NCI-H2081 treated with DMSO at 0.1 percent for 48 hours (cell line): ENCODE measurements at places on chromosomes 3 and 15.

- no peak for DNase-seq
Measured at GRCh38 chr15:63296195-63296594, 18.8 kb downstream of the APH1B start.

DNA sequence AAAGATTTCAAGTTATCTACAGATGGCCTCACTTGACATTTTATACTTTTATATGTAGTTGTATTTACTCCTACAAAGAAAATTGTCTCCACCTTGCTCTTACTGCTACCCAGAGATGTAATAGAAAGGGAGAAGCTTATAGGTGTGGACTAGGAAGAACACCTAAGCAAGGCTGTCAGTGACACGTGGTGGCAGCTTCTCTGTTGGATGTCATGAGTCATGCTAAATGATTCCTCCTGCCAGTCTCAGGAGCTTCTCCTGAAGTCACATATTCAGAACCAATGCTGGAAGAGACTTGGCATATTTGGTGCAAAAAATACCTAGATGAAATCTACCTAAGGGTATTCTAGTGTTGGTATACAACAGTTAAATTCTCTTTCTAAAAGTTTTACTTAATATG is 184.7 kb downstream of the LRRC3B start:
- no peak for DNase-seq

DNA sequence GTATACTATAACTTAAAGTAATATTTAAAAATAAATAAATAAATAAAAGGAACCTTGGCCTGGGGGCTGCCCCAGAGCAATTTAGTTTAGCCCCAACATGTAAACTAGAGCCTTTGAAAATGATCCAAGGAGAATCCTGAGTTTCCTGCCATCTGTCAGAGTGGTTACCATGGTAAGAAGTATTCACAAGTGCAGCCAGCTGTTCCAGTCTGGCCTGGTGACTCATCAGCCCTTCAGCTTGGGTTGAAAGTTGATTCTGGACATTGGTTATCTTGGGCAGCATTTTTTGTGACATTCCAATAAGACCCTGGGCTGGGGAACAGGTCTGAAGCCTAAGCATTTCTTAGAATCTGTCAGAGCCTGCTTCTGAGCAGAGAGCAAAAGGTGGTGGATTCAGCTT is 72.7 kb upstream of the LRTM1 start:
- DNase-seq: no peak

DNA sequence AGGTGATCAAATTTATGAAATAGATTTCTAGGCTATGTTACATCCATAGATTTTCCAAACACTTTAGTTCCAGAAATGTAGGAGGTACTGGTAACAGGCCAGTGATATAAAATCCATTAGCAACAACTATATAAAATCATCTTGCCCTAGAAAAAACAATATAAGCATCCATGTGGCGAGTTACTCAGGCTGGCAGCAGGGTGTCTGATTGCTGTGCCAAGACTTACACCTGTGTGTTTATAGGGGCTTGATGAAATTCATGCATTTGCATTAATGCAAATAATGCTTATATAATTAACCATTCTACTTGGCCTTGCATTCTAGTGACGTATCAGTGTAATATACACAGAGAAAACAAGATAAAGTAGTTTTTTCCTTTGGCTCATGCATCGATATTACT is 153.4 kb downstream of the PLCL2 start:
- no peak for DNase-seq

GRCh38 chr3:128867200-128868125 is 12.0 kb upstream of the ACAD9 start:
- no peak for DNase-seq

- no peak for DNase-seq
Measured at GRCh38 chr3:37606472-37606871, 255.2 kb upstream of the CTDSPL start.

DNA sequence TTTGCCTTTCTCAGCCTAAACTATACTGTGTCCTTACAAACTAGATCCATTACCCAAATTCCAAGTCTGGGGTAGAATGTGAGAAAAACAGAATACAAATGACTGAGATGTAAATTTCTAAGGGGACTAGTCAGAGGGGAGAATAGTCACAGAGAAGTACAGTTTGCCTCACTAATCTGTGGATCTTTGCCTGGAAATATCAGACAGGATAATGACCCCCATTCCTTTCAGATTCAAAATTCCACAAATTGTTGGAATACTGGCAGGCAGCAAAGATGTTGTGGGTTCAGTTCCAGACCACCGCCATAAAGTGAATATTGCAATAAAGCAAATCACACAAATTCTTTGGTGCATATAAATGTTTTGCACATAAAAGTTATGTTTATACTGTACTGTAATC is 762.8 kb upstream of the NR2F2 start:
- no peak for DNase-seq

DNA sequence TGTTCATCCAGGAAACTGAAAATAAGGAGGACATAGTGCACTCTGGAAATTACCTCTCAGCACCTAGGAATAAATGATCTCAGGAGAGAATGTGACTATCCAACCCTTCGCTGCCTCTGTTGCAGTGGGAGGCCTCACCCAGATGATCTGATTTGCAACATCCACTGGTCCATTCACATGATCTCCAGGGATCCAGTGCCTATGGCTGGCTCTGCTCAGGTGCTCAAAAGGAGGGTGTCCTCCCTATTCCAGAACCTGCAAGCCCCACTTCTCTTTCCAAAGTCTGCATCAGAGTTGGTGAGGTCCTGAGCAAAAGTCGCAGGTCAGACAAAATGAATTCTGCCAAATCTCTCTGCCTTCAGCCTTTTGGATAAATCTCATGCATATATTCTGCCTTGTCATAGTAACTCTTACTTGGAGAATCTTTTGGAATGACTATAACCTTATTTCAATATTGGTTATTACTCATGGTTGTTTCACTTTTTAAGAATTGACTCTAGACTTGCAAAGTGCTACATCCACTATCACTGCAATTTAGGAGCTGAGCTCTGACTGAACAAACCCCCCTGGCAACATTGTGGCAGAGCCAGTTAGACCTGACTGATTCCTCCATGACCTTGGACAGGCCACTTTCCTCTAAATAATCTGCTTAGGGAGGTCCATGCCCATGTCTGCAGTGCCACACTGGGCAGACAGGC is 295.1 kb downstream of the EPHB1 start:
- DNase-seq: no peak

GRCh38 chr15:70710714-70711113 is 52.6 kb downstream of the UACA start:
- DNase-seq: no peak

DNA sequence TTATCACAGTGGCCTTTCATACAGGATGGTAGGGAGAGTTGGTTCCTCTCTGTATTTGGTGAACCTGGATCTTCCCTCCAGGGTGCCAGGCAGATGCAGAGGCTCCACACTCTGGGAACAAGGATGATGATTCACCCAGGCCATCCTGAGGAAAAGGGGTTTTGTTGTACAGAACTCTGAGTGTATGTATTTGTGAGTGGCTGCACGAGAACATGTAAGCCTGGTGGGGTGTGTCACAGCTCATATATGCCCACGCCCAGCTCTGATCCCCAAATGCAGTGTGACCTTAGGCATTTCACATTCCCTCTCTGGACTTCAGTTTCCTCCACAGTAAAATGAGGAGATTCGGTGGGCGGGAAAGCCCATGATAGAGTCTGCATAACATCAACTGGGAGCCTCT is 11.6 kb upstream of the CILP start:
- no peak for DNase-seq

DNA sequence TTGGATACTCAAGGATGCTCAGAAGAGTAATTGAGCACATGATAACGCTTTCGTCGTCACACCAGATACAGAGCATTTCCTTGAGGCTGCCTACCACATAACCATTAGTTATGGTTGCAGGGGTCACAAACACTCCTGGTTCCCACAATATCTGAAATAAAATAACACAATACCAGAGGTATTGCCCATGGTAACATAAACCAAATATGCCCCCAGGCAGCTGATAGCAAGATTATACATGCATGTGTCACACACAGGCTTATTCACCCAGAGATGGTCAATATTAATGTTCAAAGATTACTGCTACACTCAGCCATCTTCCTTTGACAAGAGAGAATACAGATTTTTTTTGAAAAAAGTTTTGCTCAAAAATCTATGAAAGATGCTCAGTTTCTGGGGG is 7.3 kb downstream of the RPL39L start:
- DNase-seq: no peak

DNA sequence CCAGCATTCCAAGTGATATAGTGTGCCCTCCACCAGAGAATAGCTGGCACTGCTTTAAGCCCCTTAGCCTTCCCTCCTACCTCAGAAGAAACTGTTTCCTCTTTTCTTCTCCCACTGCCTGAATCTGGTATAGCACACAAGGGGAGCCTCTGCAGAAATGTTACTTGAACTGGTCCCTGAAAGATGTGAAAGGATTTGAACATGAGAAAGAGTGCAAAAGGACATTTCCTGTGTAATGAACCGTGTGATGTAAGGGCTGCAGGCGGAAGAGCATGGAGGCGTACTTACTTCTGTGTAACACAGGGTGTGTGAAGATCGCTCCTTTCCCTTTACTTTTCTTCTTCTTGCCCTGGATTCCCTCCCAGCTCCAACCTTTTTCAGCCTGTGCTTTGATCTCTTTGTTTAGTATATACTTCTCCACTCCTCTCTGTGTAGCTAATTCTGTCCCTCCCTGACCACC is 8.4 kb downstream of the TMOD3 start:
- DNase-seq: no peak
